ENCODE measurements at places on chromosomes 7 and 10.

DNA sequence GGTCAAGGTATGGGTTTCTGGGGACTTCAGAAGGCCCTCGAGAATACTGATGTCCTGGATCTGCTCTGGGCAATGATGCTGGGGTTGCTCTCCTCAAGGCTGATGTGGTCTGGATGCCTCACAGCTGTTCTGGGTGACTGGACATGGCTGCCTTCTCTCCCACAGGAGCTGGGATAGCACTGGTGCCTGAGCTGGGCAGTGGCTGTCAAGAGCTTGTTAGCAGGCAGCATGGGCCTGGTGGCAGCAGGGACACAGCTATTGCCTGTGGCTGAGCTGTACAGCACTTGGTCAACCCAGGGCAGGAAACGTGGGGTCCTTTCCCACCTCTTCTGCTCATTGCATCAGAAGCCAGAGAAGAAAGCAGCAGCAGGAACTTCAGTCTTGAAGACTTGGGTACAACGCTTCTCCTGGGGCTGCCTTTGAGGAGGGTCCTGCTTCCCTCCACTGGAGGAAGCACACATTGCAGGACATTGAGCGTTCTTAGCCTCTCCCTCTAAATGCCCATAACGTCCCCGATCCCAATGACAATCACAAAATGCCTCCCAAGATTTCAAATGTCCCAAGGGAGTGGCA, 13.0 kb downstream of the ADCYAP1R1 start:
- DNase-seq: no peak

DNA sequence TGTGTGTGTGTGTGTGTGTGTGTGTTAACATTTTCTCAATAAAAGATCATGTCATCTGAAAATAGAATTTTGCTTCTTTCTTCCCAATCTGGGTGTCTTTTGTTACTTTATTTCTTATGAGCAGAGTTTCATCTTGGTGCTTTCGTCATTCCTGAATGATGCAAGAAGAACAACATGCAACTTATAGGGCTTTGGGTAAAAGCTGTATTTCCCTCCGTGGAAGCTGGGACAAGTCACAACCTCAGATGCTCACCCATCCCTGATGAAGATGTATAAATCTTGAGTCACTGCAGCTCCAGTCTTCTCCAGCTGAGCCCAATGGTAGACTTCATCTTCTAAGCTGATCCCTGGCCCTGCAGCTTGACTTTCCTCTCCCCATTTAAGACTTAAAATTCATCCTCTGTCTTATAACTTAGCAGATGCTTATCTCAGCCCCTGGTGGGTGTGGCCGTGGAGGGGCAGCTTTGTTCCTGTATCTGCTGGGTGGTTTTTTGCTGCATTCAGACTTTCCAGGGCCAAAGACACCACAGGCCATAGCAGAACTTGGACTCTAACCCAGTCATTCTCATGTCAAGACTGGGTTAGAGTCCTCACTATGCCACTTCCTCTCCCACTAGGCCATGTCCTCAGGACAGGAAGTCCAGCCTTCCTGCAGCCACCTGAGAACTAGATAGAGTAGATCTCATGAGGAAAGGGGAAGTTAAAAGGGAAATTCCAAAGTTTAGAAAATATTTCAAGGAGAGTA, 356.4 kb downstream of the TNS3 start:
- no peak for DNase-seq

- no peak for DNase-seq
Observed at GRCh38 chr10:54985732-54986131, 184.7 kb upstream of the PCDH15 start.

GRCh38 chr7:44700322-44700721, 48.3 kb upstream of the ZMIZ2 start:
- DNase-seq: no peak

DNA sequence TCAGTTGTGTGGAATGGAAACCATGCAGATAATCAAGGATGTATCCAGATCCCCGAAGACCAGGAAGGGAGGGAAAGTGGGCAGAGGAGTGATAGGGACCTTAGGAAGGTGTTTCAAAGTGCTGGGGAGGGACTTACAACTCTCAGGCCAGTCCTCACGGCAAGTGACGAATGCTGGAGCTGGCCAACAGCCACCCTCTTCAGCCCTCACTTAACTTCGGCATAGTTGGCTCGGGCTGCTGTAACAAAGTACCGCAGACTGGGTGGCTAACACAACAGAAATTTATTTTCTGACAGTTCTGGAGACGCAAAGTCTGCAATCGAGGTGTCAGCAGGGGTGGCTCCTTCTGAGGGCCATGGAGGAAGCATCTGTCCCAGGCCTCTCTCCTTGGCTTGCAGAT, 265.9 kb upstream of the YAE1 start:
- no peak for DNase-seq

DNA sequence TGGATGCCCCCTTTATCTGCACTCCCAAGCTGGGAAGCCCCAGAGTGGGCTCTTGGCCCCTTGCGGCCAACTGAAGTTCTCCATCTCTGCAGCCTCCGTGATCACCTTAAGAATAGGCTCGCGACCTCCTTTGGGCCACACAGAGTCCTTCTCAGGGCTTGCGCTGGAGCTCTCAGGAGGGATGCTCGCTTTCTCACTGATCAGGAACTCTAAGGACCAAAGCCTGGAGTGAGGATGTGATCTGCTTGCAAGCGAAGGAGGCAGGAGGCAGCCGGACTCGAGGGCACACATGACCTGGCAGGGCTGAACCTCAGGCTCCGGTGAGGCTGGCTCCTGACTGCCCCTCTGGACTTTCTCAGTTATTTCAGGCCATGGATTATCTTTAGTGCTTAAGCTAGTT, 192.1 kb upstream of the MKI67 start:
- DNase-seq: no peak

DNA sequence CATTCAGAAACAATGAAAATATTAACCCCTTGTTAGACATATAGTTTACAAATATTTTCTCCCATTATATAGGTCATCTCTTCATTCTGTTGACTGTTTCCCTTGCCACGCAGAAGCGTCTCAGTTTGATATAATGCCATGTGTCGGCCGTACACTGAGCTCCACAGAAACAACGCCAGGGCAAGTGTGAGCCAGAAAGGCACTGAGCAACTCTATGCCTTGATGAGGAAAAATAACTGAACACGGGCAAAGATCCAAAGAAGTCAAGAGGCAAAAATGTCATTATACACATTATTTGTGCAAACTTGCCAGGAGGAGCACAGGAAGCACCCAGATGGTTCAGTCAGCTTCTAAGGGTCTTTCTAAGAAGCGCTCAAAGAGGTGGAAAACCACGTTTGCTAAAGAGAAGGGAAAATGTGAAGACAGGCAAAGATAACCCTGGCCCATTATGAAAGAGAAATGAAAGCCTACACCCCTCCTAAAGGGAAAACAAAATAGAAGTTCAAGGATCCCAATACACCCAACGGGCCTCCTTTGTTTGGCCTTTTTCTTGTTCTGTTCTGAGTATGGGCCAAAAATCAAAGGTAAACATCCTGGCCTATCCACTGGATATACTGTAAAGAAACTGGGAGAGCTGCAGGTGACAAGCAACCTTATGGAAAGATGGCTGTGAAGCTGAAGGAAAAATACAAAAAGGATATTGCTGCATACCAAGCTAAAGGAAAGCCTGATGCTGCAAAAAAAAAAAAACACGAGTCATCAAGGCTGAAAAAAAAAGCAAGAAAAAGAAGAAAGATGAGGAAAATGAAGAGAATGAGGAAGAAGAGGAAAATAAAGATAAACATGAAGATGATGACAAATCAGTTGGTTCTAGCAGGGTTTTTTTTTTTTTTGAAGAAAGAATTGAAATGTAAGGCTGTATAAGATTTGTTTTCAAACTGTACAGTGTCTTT, 15.5 kb downstream of the ARHGAP12 start:
- DNase-seq: no peak

DNA sequence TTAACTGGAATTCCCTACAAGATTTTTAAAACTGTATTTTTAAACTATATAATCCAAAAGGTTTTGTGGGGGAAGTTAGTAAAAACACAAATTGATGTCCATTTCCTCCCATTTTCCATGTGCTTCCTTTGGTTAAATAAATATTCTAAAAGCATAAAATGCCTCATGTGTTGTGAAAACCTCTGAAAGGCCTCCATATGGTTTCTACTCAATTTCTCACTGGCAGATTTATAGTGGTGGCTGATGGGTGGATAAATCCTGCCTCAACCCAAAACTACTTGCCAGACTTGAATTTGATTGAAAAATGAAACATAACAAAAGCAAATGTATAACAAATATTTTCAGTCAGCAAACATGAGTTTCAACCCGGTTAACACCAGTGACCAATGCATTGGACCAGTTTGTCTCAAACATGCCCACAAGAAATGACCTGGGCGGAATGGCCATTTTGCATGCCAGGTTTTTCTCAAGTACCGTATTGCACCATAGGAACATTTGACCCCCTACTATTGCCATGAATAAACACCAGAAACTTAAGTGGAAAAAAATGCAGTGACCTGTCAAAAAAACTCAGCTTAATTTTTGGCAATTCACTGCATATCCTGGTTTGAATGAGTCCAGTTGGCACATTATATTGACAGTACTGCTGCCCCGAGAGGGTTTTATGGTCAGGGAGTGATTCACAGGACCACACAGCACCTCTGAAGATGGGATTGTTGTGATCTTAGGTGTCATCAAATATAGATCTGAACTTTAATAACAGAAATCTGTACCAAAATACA, 454.6 kb upstream of the ANKRD30A start:
- no peak for DNase-seq

Measured in activated CD8-positive, alpha-beta memory T cell treated with anti-CD3 and anti-CD28 coated beads for 4 hours (primary cell).